Activated CD4-positive, alpha-beta T cell treated with anti-CD3 and anti-CD28 coated beads for 48 hours (primary cell): ENCODE measurements at places on chromosomes 12 and 14.

GRCh38 chr14:66974397-66975025 is 214.7 kb upstream of the GARIN2 start:
- DNase-seq = no peak

DNA sequence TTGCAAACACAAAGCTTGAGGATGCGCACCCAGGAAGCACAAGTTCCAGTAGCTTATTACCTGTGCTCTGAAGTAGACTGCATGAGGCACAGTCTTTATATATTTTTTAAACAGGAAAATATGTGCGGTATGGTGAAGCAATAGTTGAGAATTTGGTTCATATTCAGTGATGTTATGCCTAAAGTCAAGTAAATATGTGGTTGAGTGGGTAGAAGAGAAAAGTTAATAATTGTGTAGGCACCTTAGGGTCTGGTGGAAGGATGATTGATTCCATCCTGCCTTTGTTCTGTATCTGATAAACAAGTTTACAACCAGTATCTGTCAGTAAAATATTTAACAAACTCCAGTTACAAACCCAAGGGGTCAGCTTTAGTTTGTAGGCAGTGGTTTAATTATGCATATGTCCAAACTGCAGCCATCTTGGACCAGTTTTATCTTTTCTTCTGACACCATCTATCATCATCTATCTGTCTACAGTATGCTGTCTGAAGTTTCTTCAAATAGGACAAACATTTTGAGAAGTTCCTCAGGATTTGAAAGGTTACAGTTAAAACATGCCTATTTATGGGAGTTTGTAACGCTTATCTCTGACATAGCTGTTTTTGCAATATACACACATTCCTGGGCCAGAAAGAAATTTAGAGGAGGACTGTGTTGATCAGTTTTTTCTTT is 10.8 kb downstream of the SINHCAF start:
- no peak for DNase-seq

- no peak for DNase-seq
Observed at GRCh38 chr14:50028458-50028857, 87.9 kb downstream of the VCPKMT start.

DNA sequence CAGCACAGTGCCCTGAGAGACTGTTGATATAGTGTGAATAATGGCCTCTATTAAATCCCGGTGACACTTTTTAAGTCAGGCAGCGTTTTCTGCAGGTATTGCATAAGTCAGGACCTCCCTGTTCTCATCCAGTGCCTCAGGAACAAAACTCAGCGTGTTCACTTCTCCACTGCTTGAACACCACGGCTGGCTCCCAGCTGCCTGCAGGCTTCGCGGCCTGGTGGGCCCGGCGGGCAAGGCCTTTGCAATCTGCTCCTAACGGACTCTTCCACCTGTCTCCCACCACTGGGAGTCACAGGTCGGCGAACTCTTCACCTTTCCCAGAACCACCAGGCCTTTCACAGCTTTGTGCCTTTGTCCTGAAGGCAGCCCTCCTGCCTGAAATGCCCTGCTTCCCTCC is 18.7 kb downstream of the RFX4 start:
- DNase-seq = no peak

- DNase-seq = no peak
Observed at GRCh38 chr12:51343201-51343600, 3.3 kb downstream of the CELA1 start.

DNA sequence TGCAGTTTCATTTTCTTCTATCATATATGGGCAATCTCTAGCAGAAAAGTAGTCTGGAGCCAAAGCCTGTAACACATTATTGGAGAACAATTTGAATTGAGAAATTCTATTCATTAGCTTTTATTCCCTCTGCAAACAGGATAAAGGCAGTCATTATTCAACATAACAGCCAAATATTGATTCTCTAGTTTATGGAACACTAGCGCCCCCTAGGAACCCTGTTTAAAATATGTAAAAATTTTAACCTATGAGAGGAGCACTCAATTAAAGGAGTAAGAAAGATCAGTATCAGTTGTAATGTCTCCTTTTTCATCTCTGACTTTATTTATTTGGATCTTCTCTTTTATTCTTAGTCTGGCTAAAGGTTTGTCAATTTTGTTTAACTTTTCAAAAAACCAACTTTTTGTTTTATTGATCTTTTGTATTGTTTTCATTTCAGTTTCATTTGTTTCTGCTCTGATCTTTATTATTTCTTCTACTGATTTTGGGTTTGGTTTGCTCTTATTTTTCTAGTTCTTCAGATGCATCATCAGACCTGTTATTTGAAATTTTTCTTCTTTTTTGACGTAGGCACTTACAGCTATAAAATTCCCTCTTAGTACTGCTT is 4.8 kb upstream of the LMNTD1 start:
- peak; percentile 20 for DNase-seq

DNA sequence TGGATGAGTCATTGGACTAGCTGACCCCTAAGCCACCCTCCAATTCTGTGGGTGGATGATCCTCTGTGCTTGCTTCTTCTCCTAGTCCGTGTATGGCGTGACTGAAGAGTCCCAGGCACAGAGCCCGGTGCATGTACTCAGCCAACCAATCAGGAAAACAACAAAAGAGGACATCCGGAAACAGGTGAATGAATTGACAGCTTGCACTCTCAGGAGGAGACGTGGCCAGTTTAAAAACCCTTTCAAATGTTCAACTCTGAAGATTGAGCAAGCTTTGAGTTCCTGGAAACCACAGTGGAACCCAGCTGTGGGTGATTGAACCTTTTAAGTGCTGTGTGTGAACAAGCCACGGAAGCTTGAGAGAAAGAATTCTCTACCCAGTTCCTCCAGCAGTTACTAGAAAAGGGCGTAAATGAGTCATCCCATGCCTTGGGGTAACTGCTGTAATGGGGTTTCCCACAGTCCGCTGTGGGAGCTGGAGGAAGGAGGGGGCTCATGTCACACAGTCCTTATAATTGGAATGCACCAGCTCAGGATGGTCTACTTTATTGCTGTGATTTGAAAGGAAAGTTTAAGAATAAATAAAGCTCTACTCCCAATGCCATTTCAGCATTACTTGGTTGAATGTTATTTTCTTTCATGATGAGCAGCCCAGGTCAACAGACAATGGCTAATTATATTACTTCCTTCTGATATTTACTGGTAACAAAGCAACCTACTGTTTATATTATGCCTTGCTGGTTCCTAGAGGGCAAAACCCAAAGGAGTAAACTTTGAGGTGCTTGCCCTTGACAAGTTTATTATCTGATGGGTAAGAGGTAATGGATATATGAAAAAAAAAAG is 417.0 kb downstream of the DPF3 start:
- DNase-seq = peak; percentile 70

- DNase-seq = no peak
Observed at GRCh38 chr14:56666294-56666693, 86.7 kb downstream of the TMEM260 start.

GRCh38 chr12:91729543-91729942 is 416.1 kb downstream of the BTG1 start:
- no peak for DNase-seq

GRCh38 chr12:100114574-100114973 is 28.1 kb downstream of the BLTP3B start:
- DNase-seq = no peak

GRCh38 chr12:7035463-7035862 is 17.2 kb upstream of the LPCAT3 start:
- DNase-seq = no peak

- DNase-seq = no peak
Observed at GRCh38 chr12:33223956-33224355, 215.7 kb downstream of the SYT10 start.

- DNase-seq = no peak
Observed at GRCh38 chr12:89962648-89963047, 254.0 kb upstream of the ATP2B1 start.

DNA sequence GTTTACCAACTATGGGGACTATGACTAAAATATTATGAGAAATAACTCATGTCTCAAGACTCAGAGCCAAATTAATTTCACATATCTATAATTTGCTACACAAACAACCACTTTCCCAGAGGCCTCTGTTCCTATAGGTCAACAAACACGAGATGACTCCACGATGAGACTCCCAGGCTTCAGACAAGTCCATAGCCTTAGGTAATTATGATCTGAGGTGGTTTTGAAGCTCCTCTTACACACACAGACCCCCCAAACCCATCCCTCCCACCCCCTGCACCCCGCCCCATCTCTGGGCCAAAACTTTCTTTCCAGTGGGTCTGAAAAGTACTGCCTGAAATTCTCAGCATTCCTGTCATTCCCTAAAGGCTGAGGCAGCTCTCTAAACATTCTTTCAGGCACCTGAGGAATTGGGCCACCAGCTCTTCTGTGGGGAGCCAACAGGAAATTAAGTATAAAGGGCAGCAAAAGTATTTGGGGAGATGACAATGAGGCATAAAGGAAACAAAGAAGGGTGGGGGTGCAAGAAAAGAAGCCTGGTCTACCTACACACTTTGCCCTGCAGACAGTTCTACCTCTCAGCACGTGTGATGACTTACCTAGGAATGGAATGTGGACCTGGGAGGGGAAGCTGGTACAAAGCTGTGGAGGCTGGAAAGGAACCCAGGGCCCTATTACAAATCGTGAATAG is 143.6 kb downstream of the PAWR start:
- DNase-seq = no peak

GRCh38 chr14:56135001-56135400 is 16.8 kb downstream of the PELI2 start:
- no peak for DNase-seq

DNA sequence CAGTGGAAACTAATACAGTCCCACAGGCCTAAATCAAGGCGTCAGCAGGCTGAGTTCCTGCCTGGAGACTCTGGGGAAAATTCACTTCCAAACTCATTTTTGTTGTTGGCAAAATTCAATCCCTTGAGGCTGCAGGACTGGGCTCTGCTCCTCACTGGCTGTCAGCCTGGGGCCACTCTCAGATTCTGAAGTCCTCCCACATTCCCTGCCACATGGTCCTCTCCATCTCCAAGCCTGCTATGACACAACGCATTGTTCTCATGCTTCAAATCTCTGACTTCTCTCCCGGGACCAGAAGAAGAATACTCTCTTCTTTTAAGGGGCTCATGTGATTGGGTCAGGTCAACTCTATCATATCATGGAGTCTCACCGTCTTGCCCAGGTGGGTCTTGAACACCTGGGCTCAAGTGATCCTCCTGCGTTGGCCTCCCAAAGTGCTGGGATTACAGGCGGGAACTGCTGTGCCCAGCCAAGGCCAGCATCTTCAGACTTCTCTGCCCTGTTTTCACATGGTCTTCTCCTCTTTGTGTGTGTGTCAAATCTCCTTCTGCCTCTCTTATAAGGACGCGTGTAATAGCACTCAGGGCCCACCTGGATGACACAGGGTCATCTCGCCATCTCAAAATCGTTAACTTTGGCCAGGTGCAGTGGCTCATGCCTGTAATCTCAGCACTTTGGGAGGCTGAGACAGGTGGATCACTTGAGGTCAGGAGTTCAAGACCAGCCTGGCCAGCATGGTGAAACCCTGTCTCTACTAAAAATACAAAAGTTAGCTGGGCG is 9.7 kb downstream of the P2RX7 start:
- DNase-seq = no peak

DNA sequence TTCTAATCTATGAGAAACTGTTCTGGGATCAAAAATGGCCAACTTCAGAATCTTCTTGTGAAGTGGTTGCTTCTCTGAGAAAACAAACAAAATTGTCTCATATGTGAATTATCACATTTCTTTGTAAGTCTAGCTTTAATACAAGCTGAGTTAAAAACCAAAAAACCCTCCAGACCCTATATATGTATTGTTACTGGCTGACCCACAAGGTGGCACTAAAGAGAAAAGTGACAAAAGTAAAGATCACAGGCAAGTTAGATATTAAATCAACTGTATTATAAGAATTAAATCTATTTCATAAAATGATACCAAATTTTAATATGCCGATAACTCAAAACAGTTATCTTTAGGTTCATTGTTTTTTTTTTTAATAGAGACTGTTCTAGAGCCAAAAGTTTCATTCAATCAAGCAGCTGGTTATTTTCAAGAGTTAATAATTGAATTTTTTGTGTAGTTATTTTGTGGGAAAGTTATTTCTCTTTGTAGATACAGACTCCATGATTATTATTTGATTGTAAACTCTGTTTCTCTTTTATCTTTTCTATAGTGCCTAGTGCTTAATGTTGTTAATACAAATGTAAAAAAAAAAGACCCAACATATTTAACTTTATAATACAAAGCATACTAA is 7.5 kb upstream of the TRHDE start:
- DNase-seq = no peak

DNA sequence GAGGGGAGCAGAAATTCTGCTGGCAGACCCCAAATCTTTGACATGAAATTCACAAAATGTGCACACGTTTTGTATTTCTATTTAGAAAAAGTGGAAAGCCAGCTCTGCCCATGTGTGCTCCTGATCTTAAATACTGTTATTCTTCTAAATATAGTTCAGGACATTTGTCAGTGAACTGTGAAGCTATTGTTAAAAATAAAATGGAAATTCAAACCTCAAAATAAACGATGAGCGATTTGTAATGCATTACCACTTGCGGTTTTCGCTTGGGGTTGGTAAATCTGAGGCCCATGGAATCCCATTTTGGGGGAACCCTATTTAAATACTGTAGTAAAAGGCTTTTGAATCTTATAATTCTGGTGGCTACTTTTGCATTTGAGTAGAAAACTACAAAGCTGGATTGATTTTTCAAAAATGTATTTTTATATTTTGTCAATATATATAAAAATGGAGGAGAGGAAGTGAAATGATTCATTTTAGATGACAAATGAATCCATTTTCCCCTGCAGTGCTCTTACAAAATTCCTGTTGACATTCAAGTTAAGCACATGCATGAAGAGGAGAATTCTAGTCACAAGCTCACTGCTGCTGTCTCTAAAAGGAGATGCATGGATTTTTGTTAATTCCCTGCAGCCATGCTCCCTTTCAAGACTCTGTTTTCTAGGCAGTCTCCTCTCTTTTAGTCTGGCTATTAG is 47.1 kb downstream of the FLRT2 start:
- DNase-seq = no peak

GRCh38 chr12:107317751-107318555 is 224.6 kb upstream of the CRY1 start:
- DNase-seq = peak; percentile 92

GRCh38 chr12:12502815-12503151 is 59.9 kb downstream of the DUSP16 start:
- DNase-seq = no peak

- DNase-seq = no peak
Observed at GRCh38 chr14:69620981-69621380, 9.6 kb downstream of the SUSD6 start.

DNA sequence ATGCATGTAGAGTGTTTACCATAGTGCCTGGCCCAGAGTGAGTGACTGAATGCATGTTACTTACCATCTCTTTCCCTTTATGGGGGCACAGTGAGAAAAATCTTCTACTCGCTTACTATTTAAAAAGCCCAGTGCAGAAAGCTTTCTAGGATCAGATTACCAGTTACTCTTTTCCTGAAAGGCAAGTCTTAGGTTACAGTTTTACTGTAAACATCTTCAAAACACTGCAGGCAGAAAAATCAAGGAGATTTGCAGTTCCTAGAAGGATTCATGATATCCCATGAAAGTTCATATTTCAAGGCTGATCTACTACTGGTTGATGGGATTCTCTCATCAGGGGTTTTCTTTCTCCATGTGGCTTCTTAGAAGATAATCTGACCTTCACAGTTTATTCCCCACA is 29.3 kb upstream of the DAAM1 start:
- no peak for DNase-seq
